Activated CD8-positive, alpha-beta T cell treated with anti-CD3 and anti-CD28 coated beads for 36 hours (primary cell): ENCODE measurements at places on chromosomes 6 and 20. TPM values are rescaled to one million over a fixed set of nuclear protein-coding genes. Genes with fewer than 3 reads are reported as not detected.

DNA sequence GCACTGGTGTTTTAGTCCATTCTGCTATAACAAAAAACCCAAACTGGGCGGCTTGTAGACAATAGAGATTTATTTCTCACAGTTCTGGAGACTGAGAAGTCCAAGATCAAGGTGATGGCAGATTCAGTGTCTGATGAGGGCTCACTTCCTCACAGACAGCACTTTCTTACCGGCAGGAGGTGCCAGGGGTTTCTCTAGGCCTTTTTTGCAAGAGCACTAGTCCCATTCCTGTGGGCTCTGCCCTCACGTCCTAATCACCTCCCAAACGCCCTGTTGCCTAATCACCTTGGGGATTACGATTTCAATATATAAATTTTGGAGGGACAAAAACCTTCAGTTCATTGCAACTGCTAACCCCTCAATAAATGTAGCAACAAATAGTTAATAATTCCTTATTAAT lies 140.0 kb upstream of the SGK1 start:
- DNase-seq, result no peak
- H3K4me3 ChIP-seq, result no peak overlapping the region
- no peak overlapping the region for H3K27ac ChIP-seq
- no peaks in the 10 kb centered on the region for H3K27me3 ChIP-seq
- H3K4me1 ChIP-seq, result peaks cover 3% of the 10 kb centered on the region

- DNase-seq, result no peak
- H3K27me3 ChIP-seq, result peaks cover 3% of the 10 kb centered on the region
- no peaks in the 10 kb centered on the region for H3K36me3 ChIP-seq
- no peaks in the 10 kb centered on the region for H3K4me1 ChIP-seq
Observed at GRCh38 chr20:43477619-43478018, 19.9 kb downstream of the SRSF6 start.

GRCh38 chr6:68126089-68126749 lies 508.9 kb upstream of the ADGRB3 start:
- no peaks in the 10 kb centered on the region for H3K27me3 ChIP-seq
- H3K36me3 ChIP-seq, result no peaks in the 10 kb centered on the region
- H3K4me3 ChIP-seq, result no peak overlapping the region
- H3K4me1 ChIP-seq, result no peaks in the 10 kb centered on the region

- peaks cover 81% of the 10 kb centered on the region for H3K4me1 ChIP-seq
- peak overlapping the region; percentile 33 for H3K4me3 ChIP-seq
- no peaks in the 10 kb centered on the region for H3K27me3 ChIP-seq
- H3K27ac ChIP-seq, result peak overlapping the region; percentile 83
Observed at GRCh38 chr6:127855542-127856159, 45.2 kb downstream of the THEMIS start.

GRCh38 chr6:24943774-24944173 lies 8.0 kb upstream of the RIPOR2 start:
- no peak overlapping the region for H3K27ac ChIP-seq
- no peak for DNase-seq
- no peaks in the 10 kb centered on the region for H3K27me3 ChIP-seq
- H3K4me3 ChIP-seq, result no peak overlapping the region
- peaks cover 55% of the 10 kb centered on the region for H3K4me1 ChIP-seq
- H3K36me3 ChIP-seq, result peaks cover 40% of the 10 kb centered on the region

- no peaks in the 10 kb centered on the region for H3K27me3 ChIP-seq
- no peak for DNase-seq
- H3K27ac ChIP-seq, result no peak overlapping the region
- H3K4me1 ChIP-seq, result no peaks in the 10 kb centered on the region
- H3K36me3 ChIP-seq, result no peaks in the 10 kb centered on the region
Observed at GRCh38 chr6:109315341-109316110, 66.7 kb downstream of the CD164 start.

DNA sequence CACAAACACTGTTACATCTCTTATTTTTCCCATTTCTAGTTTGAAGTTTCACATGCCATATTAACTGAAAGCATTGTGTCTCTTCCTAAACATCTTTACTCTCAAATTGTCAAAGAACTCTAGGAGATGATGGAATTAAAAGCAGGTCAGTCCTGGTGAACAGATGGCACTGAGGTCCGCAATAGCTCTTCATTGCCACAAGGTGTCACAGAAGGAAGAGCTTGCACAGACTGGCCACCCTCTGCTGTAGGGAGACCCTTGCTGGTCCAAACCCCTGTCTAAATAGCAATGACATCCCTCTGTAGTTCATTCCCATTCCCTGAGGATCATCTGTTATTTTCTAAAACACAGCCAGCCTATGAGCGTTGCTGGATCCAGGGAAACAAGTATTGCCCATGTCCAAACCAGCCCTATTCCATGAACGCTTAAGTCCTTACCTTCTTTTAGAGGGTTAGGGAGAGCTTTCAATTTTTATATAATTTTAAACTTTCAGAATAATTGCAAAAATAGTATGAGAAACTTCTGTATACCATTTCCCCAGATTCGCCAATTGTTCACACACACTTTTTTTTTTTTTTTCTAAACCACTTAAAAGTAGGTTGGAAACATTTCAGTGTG lies 10.1 kb upstream of the HDAC2 start:
- H3K36me3 ChIP-seq, result no peaks in the 10 kb centered on the region
- H3K4me3 ChIP-seq, result no peak overlapping the region
- H3K27me3 ChIP-seq, result peaks cover 3% of the 10 kb centered on the region
- no peak overlapping the region for H3K27ac ChIP-seq

NKAIN4 gene
- total RNA-seq, result not detected

HLA-DOB gene
- 11.6 TPM for total RNA-seq

ZNF311 gene
- 0.43 TPM for total RNA-seq

MAS1 gene
- not detected for total RNA-seq
